Substantia nigra (tissue), 51 donors: ENCODE measurements at places on chromosomes 16 and 17.

DNA sequence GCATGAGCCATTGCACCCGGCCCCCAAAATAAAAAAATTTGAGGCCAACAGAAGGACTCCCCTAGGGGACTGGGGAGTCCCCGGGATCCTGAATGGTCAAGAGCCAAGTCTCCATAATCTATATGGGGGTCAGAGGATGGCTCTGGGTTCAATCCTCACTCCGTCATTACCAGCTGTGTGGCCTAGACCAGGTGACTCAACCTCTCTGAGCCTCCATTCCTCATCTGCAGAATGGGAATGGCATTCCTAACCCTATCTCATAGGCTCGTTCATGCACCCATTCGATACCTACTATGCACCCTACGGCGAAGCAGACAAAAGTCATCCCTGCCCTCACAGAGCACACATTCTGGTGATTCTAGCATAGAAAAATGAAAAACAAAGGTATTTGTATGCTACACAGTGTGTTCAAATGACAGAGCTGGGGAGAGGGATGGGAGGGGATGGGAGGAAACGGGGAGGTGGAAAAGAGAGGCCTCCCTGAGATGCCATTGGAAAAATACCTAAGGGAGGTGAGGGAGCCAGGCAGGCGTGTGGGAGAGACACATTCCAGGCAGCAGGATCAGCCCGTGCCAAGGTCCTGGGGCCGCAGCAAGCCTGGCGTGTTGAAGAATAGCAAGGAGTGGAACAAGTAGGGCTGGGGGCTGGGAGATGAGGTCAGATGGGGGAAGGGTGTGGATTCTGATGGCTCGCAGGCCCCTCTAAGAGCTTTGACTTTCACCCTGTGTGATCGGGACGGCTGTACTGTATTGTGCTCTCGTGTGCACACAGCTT is 71.2 kb downstream of the RMI2 start:
- no peak for DNase-seq

GRCh38 chr16:1105888-1106620 is 10.0 kb upstream of the C1QTNF8 start:
- no peak for DNase-seq

DNA sequence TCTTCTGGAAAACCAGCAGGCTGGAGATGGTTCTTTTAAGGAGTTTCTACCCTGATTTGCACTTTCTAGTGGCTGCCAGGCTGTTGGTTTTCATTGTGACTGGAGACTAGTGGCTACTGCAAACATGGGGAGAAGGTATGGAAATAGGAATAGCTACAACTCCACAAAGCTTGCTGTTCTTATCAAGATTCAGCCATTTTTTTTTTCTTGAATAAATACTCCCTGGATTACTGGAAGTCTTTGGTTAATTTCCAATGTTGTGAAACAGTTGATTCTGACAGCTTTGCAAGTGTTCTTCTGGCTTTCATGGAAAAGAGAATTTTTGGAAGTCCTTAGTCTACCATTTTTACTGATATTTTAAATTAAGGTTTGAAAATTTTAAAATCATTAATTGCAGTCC is 277.7 kb downstream of the HS3ST3A1 start:
- DNase-seq = no peak

DNA sequence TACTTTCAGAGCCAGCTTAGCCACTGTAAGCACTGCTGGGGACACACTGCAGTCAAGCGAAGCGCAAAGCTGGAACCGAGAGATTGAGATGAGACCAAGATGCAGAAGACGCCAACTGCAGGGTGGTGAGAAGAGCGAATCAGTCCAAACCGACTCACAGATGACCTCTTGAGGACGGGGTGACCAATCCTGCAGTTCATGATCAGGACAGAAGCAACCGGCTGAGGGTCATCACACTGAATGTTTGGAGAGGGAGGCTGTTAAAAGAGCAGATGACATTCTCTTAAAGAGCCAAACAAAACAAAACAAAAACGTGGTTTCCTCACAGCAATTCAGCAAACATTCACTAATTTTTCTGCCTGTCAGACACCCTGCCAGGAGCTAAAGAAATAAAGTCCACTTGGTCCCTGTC is 8.5 kb downstream of the HASPIN start:
- no peak for DNase-seq

- DNase-seq = no peak
Observed at GRCh38 chr17:77651988-77652387, 306.5 kb upstream of the TNRC6C start.

- DNase-seq = no peak
Observed at GRCh38 chr16:31194898-31195297, 7.7 kb downstream of the PYCARD start.

DNA sequence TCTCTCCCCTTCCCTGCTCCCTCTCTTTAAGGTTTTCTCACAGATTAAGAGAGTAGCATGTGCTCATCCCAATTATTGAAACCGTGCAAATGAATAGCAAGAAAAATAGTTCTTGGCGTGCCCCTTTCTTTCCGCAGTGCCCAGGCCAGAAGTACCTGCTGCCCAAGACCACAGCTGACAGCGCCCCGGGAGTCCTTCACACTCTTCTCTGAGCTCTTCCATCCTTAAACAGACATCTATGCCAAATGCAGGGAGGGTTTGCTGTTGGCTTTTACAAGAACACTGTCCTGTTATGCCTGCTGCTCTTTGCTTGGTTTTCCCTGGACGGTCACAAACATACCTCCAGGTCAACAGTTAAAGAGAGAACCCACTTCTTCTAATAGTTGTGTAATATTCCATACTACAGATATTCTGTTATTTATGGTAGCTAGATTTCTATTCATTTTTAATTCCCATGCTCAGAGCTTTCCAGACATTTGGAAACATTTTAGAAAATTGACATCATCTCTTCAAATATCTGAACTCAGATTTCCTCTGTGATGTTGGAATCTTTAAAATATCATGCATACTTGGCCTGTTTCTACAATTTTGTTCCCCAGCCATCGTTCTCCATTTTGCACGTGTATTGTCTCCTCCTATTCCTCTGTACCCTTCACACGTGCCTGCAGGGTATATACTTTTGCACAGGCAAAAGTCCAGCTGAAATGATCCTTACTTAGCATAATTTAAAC is 416.7 kb downstream of the WWOX start:
- DNase-seq = no peak

DNA sequence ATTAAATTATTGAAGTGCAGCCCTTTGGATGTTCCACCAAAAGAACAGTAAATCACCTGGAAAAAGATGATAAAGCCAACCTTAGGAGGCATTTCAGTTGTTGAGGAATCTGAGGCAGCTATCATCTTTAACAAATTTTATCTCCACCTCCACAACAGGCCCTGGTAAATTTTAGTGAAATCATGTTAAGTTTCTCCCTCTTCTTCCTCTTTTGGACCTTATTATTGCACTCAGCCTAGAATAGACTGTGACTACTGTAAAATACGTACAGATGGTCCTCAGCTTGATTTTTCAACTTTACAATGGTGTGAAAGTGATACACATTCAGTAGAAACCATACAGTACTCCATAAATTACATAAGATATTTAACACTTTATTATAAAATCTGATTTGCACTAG is 90.3 kb downstream of the USP32 start:
- no peak for DNase-seq

- no peak for DNase-seq
Observed at GRCh38 chr17:8005967-8006730, 3.7 kb downstream of the GUCY2D start.

DNA sequence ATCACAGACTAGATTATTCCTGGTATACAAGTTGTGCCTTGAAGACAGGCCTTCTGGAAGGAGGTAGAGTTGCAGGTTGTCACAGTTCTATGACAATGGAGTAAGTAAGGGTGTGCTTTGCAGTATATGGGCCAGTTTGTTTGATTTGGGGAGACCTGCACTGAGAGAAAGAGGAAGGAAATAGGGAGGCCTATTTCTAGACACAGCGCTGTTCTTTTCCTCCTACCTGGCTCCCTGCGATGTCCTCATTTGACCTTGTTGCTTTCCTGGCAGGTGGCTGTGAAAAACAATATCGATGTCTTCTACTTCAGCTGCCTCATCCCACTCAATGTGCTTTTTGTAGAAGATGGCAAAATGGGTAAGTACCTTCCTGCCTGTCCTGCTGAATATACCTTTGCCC is 22.5 kb upstream of the RASL10B start:
- no peak for DNase-seq

DNA sequence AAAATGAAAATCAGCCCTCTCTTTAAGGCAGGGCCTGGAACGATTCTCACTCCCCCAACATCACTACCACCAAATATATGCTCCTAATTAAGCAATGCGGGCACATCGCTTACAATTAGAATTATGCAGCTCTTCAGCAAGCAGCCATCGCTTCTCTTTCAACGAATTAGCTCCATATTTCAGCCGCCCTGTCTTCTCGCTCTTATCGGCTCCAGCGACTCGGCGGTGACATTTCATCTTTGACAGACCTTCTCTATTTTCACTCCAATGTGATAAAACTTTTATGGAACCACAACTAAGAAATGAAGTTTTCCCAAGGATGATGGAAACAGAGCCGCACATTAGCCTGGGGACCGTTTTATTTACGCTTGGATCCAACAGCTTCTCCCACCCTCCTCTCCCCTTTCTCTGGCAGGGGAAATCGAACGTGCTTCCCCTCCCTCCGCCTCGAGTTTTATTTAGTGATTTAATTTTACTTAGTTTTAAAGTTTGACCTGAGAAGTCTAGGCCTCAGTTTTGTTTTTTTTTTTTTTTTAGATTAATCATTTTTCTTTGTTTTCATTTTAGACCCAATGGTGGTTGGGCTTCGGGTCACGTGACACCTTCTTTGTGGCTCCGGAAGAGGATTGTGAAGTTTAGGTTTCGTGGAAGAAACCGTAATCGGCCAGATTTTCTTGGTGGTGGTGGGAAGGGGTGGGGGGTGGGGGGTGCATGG is 3.1 kb upstream of the HOXB2 start:
- no peak for DNase-seq

DNA sequence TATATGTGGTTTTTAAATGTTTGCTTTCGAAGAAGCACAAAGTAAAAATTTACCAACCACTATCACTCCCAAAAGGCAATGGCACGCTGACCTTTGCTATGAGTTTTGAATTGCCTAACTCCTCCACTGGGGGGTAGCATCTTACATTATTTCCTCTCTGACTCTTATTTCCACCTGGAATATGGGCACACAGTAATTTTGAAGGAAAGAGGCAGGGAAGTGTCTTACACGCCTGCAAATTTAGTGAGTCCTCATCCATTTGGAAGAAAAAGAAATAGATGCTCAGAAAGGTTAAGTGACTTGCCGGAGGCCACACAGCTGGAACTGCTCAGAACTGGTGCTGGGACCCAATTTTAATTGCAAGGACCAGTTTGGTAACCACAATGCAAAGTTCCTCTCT is 29.9 kb upstream of the IRX6 start:
- DNase-seq = no peak

DNA sequence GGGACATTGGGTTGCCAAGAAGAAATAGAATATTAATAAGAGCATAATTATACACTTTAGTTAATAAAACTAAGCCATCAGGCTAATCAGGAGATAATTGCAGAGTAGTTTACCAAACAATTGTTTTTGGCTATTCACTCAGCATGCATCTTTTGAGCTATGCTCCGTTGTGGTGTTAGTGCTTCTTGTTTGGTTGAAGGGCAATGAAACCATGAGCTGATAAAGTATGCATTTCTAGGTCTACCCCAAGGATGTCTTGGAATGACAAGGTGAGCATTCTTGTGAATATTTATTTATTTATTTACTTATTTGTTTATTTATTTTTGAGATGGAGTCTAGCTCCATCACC is 6.4 kb downstream of the HLF start:
- no peak for DNase-seq

DNA sequence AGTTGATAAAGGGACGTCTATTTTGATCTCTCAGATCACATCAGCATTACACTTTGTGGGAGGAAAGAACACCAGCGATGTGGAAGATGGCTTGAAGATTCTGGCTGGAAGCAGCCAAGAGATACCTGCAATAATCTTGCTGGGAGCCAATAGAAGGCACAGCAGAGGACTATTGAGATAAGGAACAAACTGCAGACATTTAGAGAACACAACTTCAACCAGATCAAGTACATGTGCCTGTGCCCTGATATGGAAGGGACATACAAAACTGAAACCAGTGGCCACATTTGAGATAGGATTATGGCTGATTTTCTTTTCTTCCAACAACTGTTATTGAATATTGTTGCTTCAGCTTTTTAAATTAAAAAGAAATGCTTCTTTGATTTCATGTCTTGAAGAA is 18.6 kb upstream of the PSMD7 start:
- no peak for DNase-seq

DNA sequence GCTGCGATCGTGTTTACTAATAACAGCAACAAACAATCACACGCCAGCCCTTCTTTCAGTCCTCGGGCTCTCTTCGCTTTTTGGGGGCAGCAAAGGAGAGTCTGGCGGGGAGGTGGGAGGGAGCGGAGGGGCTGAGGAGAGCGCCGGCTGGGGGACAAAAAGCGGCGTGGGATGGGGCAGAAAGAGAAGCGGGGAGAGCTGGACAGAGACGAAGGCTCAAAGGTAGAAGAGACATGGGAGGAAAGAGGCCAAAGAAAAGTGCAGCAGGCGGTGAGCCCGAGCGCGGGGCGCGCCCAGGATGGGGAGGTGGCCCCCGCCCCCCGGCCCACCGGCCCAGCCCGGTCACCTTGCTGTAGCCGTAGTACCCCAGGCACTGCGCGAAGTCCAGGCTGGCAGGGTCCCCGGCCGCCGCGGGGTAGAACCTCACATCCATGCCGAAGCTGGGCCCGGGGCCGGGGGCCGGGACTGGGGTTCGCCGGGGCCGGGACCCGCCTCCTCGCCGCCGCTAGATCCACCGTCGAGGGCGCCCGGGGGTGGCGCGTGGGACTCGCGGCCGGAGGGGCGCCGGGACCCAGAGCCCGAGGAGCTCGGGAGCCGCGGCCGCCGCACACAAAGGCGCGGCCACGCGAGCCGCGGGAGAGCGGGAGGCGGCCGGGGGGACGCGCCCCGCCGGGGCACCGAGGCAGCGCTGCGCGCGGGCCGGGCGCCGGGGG is 496 bp downstream of the TOX3 start:
- no peak for DNase-seq

DNA sequence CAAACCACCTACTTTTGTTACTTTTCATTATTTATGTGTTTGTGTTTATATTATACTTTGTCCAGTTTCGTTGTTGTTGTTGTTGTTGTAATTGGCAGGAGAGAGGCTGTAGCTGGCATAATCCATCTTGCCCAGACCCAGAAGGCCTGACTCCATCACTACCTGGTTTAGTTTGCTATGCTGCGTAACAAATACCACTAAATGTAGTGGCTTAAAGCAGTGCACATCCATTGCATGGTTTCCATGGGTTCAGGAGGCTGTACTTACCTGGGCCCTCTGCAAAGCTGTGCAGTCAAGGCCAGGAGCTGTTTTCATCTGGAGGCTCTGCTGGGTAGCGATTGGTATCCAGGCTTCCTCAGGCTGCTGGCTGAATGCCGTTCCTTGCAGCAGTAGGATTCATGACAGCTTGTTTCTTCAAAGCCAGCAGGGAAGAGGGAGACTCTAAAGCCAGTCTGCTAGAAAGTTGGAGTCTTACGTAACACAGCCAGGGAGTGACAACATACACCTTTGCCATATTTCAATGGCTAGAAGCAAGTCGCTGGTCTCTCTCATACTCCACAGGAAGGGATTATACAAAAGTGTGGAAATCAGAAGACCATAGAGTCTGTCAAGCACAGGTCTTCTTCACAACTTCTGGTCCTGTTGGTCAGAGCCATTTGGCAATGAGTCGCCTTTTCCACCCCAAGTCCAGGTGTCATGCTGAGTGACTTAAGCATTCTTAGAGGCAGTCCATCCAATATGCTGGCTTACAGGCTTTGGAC is 41.1 kb downstream of the TNRC6C start:
- no peak for DNase-seq
